Vein endothelial cell (primary cell): ENCODE measurements at places on chromosomes 11 and 22. TPM values are rescaled to one million over a fixed set of nuclear protein-coding genes. Genes with fewer than 3 reads are reported as not detected.

The MYRF gene
- total RNA-seq: 0.48 and 0.65 TPM in 2 replicates

The OR8A1 gene
- not detected in 2 replicates for total RNA-seq

The RBMXL2 gene
- total RNA-seq: 0.33 TPM in 1 of 2 replicates, not detected in the other

The C1QTNF5 gene
- total RNA-seq: 79.7 and 111 TPM in 2 replicates

The KCNJ1 gene
- 0.33 TPM in 1 of 2 replicates, not detected in the other for total RNA-seq

The OR5A1 gene
- not detected in 2 replicates for total RNA-seq

The OR2AG2 gene
- total RNA-seq: 0.29 and 0.33 TPM in 2 replicates

The SLC6A5 gene
- not detected in 2 replicates for total RNA-seq

The APOL5 gene
- total RNA-seq: not detected in 2 replicates

The PTPN5 gene
- total RNA-seq: not detected in 2 replicates

The NXPE4 gene
- total RNA-seq: not detected in 2 replicates

The FIBIN gene
- not detected in 2 replicates for total RNA-seq

The CFAP300 gene
- 0.33 and 0.57 TPM in 2 replicates for total RNA-seq
